Posterior vena cava (tissue), 2 donors: ENCODE measurements at places on chromosomes 6 and 20. TPM values are rescaled to one million over a fixed set of nuclear protein-coding genes. Genes with fewer than 3 reads are reported as not detected.

The TULP1 gene
- total RNA-seq: not detected

The PSMB1 gene
- total RNA-seq: 128 TPM

The LST1 gene
- total RNA-seq: 24.8 TPM

The TRMT11 gene
- 19.8 TPM for total RNA-seq

The GUCA1A gene
- not detected for total RNA-seq

The VGLL2 gene
- total RNA-seq: not detected

The FOXC1 gene
- total RNA-seq: 33.5 TPM

The SLCO4A1 gene
- 15.2 TPM for total RNA-seq

The PGM3 gene
- total RNA-seq: 39.6 TPM

The IP6K3 gene
- 0.32 TPM for total RNA-seq

The LY6G6C gene
- not detected for total RNA-seq

The MLIP gene
- total RNA-seq: 1.4 TPM

The C20orf204 gene
- 0.83 TPM for total RNA-seq

The FILIP1 gene
- 40.3 TPM for total RNA-seq

The TAP1 gene
- 30.2 TPM for total RNA-seq

The SCUBE3 gene
- 15.2 TPM for total RNA-seq

The PXMP4 gene
- 9.0 TPM for total RNA-seq
